ENCODE measurements at places on chromosomes 2 and 18. TPM values are rescaled to one million over a fixed set of nuclear protein-coding genes. Genes with fewer than 3 reads are reported as not detected.
A peak's percentile ranks its signal among the peaks of the same experiment; 100 is the strongest.

- H3K4me1 ChIP-seq: no peaks in the 10 kb centered on the region
- DNase-seq: no peak
- no peak overlapping the region for H3K4me3 ChIP-seq
- no peaks in the 10 kb centered on the region for H3K27me3 ChIP-seq
- H3K36me3 ChIP-seq: no peaks in the 10 kb centered on the region
Measured at GRCh38 chr2:208006833-208007232, 18.5 kb downstream of the PLEKHM3 start.

DNA sequence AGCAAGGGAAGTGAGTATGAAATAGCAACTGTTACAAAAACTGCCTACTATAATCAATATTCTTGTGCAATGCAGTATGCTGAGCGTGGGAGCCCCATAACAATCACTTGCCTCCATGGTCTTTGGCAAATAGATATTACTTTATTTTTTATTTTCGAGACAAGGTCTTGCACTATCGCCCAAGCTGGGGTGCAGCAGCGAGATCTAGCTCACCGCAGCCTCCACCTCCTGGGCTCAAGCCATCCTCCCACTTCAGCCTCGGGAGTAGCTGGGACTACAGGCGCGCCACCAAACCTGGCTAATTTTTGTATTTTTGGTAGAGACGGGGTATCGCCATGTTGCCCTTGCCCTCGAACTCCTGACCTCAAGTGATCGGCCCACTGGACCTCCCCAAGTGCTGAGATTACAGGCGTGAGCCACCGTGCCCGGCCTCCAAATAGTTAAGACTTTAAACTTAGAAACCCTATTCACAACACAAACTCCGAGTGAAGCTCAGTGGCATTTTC lies 1.2 kb upstream of the CCNT2 start:
- H3K4me1 ChIP-seq: peaks cover 18% of the 10 kb centered on the region
- H3K27me3 ChIP-seq: no peaks in the 10 kb centered on the region
- peak; percentile 19 for DNase-seq
- no peaks in the 10 kb centered on the region for H3K36me3 ChIP-seq
- peak overlapping the region; percentile 92 for H3K4me3 ChIP-seq

GRCh38 chr2:140929849-140930248 lies 1201.0 kb downstream of the LRP1B start:
- no peaks in the 10 kb centered on the region for H3K36me3 ChIP-seq
- no peak for DNase-seq
- H3K27ac ChIP-seq: no peak overlapping the region
- H3K27me3 ChIP-seq: no peaks in the 10 kb centered on the region
- no peaks in the 10 kb centered on the region for H3K4me1 ChIP-seq

GRCh38 chr2:234249873-234250272 lies 199.4 kb downstream of the SPP2 start:
- H3K27me3 ChIP-seq: no peaks in the 10 kb centered on the region
- H3K4me1 ChIP-seq: no peaks in the 10 kb centered on the region
- H3K27ac ChIP-seq: no peak overlapping the region
- H3K4me3 ChIP-seq: no peak overlapping the region

DNA sequence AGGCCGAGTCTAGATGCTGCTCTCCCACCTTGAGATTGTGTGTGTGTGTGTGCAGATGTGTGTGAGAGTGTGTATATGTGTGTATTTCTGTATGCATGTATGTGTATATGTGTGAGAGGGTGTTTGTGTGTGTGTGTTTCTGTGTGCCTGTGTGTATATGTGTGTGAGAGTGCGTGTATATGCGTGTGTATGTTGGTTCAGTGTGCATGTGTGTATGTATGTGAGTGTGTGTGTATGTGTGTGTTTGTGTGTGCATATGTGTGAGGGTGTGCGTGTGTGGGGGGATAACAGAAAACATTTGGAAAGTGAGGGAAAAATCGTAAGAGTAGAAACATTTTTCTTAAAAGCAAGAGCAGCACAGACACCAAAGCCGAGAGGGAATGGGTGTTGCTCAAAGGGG lies 309.1 kb downstream of the NDUFA10 start:
- no peak overlapping the region for H3K27ac ChIP-seq
- H3K4me1 ChIP-seq: no peaks in the 10 kb centered on the region
- no peak for DNase-seq
- H3K36me3 ChIP-seq: no peaks in the 10 kb centered on the region
- no peaks in the 10 kb centered on the region for H3K27me3 ChIP-seq

DNA sequence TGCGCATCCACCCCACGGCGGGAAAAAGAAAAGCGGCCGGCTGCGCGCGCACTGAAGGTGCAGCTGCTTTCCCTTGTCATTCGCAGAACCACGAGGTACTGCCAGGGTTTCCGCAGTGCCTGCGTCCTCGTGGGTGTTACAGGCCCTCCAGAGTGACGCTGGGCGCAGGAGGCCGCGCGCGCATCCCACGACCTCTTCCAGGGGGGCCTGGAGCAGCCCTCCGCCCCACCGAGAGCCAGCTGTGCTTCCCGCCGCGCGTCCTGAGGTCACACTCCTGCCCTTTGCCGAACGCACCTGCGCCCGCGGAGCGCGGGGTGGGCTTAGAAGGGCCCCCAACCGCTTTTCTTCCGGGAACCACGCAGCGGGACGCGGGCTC lies 378 bp upstream of the IAH1 start:
- H3K4me1 ChIP-seq: peaks cover 27% of the 10 kb centered on the region
- H3K27me3 ChIP-seq: no peaks in the 10 kb centered on the region
- peak; percentile 51 for DNase-seq
- peaks cover 5% of the 10 kb centered on the region for H3K36me3 ChIP-seq
- peak overlapping the region; percentile 93 for H3K27ac ChIP-seq

DNA sequence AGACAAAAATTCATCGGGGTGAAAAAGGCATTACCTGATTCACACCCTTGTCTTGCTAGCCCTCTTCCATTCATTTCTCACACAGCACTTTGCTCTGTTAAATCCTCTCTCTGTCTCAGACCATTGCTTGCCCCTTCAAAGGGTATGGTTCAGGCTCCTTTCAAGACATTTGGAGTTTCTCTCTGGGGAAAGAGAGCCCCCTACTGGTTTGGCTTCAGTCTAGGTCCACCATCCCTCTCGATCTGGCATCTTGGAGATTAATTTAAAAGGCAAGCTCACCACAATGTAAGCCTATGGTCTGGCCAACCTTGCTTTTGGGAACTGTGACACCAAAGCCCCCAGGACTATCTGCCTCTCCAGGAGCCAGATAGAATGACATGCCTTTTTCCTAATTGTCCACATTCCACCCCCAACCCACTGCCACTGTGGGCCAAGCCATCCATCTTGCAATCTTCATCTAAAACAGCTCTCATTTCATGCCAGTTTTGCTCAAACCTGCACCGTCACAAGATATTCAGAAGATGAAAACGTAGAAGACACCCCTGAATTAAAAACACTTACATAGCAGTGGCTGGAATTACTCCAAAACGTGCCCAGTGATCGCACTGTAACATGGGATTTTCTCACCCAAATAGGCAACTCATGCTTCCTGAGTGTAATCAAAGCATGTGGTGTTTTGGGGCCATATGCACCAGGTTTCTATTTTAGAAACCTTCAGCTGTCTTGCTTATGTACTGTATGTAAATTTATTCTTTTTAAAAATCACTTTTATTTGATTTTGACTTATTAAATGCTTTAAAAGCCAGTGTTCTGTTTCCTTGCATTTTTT lies 93.9 kb downstream of the FARSB start:
- no peaks in the 10 kb centered on the region for H3K27me3 ChIP-seq
- H3K36me3 ChIP-seq: peaks cover 2% of the 10 kb centered on the region
- no peak overlapping the region for H3K27ac ChIP-seq

UGT1A4 gene
- total RNA-seq: not detected

CCDC121 gene
- total RNA-seq: 0.42 TPM
